ENCODE measurements at places on chromosomes 1 and 21. TPM values are rescaled to one million over a fixed set of nuclear protein-coding genes. Genes with fewer than 3 reads are reported as not detected.

- H3K4me1 ChIP-seq, result peaks cover 8% of the 10 kb centered on the region
- no peaks in the 10 kb centered on the region for H3K27me3 ChIP-seq
Measured at GRCh38 chr21:44088401-44088780, 18.8 kb upstream of the PWP2 start.

The OR2W3 gene
- total RNA-seq, result not detected

DNA sequence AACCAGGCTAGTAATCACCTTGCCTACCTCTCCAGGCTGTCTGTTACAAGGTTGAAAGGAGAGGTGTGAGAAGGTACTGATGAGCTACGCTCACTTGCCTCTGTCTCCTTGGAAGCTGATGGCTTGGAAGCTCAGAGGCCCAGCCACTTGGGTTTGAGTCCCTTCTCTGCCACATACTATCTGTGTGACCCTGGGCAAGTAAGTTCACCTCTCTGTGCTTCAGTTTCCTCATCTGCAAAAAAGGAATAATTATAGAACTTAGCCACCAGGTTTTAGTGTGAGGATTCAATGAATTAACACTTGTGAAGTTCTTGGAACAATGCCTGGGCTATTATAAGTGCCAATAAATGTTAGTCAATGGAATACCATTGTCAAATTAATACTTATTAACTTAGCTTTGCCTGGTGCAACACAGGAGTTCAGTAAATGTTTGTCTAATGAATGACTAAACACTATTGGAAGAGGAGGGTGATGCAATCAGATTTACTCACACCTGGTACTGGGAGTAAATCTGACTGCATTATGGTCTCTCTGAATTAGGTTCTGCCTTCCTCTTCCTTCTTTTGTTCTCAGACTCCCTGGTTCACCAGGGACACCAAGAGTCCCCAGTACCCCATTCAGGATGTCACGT lies 55.5 kb downstream of the TRABD2B start:
- peak; percentile 74 for DNase-seq
- no peaks in the 10 kb centered on the region for H3K27me3 ChIP-seq
- no peaks in the 10 kb centered on the region for H3K36me3 ChIP-seq
- H3K27ac ChIP-seq, result no peak overlapping the region
- H3K4me3 ChIP-seq, result no peak overlapping the region
- peaks cover 6% of the 10 kb centered on the region for H3K4me1 ChIP-seq

- H3K27me3 ChIP-seq, result no peaks in the 10 kb centered on the region
- H3K36me3 ChIP-seq, result no peaks in the 10 kb centered on the region
Measured at GRCh38 chr1:82695443-82695842, 894.7 kb downstream of the ADGRL2 start.

The XCL1 gene
- not detected for total RNA-seq

- H3K36me3 ChIP-seq, result no peaks in the 10 kb centered on the region
- no peaks in the 10 kb centered on the region for H3K4me1 ChIP-seq
- peaks cover 26% of the 10 kb centered on the region for H3K27me3 ChIP-seq
- no peak for DNase-seq
Measured at GRCh38 chr1:247442164-247442563, 15.7 kb downstream of the OR2B11 start.

- H3K27ac ChIP-seq, result no peak overlapping the region
- H3K4me1 ChIP-seq, result no peaks in the 10 kb centered on the region
- H3K4me3 ChIP-seq, result no peak overlapping the region
- no peak for DNase-seq
- H3K27me3 ChIP-seq, result peaks cover 75% of the 10 kb centered on the region
- no peaks in the 10 kb centered on the region for H3K36me3 ChIP-seq
Measured at GRCh38 chr1:34870395-34870794, 10.8 kb upstream of the SMIM12 start.

The MROH7 gene
- total RNA-seq, result 0.45 TPM

The PRAMEF8 gene
- total RNA-seq, result not detected

DNA sequence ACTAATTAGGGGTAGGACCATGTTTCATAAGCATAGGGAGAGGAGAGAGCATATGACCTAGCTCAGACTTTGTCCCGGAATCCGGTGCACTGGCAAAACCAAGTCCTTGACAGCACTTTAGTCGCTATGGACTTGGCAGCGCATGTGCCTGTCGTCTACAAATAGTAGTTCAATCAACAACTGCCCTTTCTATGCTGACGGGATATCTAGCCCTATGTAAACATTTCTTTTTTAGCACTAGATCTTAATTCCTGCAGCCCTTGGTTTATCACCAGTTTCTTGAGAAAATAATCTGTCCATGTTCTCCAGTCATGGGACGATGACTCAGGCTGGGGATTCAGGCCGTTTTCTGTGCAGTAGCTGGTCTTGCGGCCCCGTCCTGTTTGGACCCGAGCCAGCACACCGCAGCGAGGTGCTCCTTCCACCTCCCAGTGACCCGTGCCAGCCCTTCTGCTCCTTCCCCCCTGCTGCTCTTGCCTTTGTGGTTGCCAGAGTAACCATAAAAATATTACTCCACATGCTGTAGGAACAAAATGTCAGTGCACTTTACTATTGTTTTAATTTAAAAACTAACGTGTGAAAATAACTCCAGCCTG lies 8.6 kb upstream of the MT1HL1 start:
- H3K27me3 ChIP-seq, result peaks cover 47% of the 10 kb centered on the region
- no peak overlapping the region for H3K4me3 ChIP-seq
- H3K27ac ChIP-seq, result no peak overlapping the region
- H3K4me1 ChIP-seq, result no peaks in the 10 kb centered on the region

The PALMD gene
- total RNA-seq, result 1.2 TPM

GRCh38 chr21:15141261-15141970 lies 76.6 kb upstream of the NRIP1 start:
- H3K4me1 ChIP-seq, result no peaks in the 10 kb centered on the region
- no peak overlapping the region for H3K27ac ChIP-seq
- no peak overlapping the region for H3K4me3 ChIP-seq

- no peaks in the 10 kb centered on the region for H3K27me3 ChIP-seq
- peak within 1 kb of the TSS; percentile 80 for H3K27ac ChIP-seq
- H3K4me1 ChIP-seq, result peaks cover 22% of the 10 kb centered on the region
- H3K36me3 ChIP-seq, result peaks cover 9% of the 10 kb centered on the region
- no peak for DNase-seq
- H3K4me3 ChIP-seq, result peak within 1 kb of the TSS; percentile 98
Measured at GRCh38 chr1:86914601-86914997, at the start of gene HS2ST1. HS2ST1 (plus strand) TSS chr1:86914635.

The ITLN2 gene
- not detected for total RNA-seq

The SPRR5 gene
- total RNA-seq, result not detected

DNA sequence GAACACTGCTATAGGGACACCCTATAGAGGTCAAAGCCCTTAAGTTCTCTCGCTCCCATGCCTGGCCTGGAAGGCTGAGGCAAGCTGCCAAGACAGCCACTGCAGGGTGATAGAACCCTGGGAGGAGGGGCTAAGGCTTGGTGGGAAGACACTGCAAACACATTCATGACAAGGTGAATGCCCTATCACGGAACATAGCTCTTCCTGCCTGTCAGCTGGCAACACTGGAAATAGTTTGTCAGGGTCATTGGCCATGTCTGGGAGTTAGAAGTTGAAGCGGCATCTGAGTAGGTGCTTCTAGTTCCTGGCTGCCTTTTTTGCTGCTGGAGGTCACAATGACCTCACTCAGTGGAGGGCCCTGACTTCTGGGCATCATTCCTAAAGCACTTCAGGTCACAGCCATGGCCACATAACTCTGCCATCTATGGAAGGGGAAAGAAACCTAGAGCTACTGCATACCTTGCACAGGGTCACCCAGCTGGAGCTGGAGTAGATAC lies 4.2 kb downstream of the FABP3 start:
- no peak for DNase-seq
- H3K4me1 ChIP-seq, result no peaks in the 10 kb centered on the region
- no peak overlapping the region for H3K27ac ChIP-seq
- no peaks in the 10 kb centered on the region for H3K36me3 ChIP-seq
- H3K4me3 ChIP-seq, result no peak overlapping the region
- no peaks in the 10 kb centered on the region for H3K27me3 ChIP-seq

The RGS18 gene
- not detected for total RNA-seq

The ATP6V1G3 gene
- total RNA-seq, result not detected

GRCh38 chr1:203121186-203122015 lies 6.1 kb upstream of the ADORA1 start:
- no peaks in the 10 kb centered on the region for H3K27me3 ChIP-seq
- H3K4me3 ChIP-seq, result no peak overlapping the region
- H3K27ac ChIP-seq, result no peak overlapping the region
- H3K36me3 ChIP-seq, result no peaks in the 10 kb centered on the region
- H3K4me1 ChIP-seq, result peaks cover 7% of the 10 kb centered on the region

- no peaks in the 10 kb centered on the region for H3K36me3 ChIP-seq
- no peak for DNase-seq
- H3K27me3 ChIP-seq, result no peaks in the 10 kb centered on the region
- H3K4me3 ChIP-seq, result no peak overlapping the region
- no peak overlapping the region for H3K27ac ChIP-seq
Measured at GRCh38 chr1:100474834-100475233, 63.1 kb upstream of the GPR88 start.

DNA sequence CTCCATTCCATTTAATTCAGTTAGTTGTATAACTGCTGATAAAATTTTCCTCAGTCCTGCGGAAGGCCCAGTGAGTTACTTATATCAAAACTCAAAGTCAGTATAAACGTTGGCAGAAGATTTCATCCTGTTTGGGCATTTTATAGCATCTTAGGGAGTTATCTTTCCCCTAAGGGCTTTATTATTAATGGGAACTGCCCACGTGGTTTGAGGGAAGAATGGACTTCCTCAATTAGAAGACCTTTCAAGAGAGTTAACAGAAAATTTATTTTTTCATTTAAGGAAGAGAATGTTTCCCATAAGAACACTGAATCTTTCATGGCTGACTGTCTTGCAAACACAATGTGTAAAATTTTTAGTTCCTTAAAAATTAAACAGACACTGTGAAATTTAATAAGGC lies 400.1 kb downstream of the NEGR1 start:
- no peaks in the 10 kb centered on the region for H3K27me3 ChIP-seq
- no peak for DNase-seq
- H3K4me3 ChIP-seq, result no peak overlapping the region
- no peak overlapping the region for H3K27ac ChIP-seq

The FCER1G gene
- 1.3 TPM for total RNA-seq

The ZNF678 gene
- 4.1 TPM for total RNA-seq

DNA sequence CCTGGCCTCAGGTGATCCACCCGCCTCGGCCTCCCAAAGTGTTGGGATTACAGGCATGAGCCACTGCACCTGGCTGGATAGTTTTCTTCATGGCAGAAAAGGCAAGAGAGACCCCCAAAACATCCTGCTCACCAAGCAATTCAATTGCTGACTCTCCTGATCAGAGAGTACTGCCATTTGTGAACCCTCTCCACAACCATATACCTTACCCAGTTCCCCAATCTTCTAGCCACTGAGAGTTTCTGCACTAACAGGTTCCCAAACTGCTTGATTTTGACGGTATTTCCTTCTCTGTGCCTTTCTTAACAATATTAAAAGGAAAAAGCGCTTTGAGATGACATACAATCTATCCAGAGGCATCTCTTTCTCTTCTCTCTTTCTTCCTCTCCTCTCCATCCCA lies 39.9 kb upstream of the MUTYH start:
- H3K4me3 ChIP-seq, result no peak overlapping the region
- H3K4me1 ChIP-seq, result no peaks in the 10 kb centered on the region
- no peaks in the 10 kb centered on the region for H3K36me3 ChIP-seq

- no peaks in the 10 kb centered on the region for H3K27me3 ChIP-seq
- H3K36me3 ChIP-seq, result peaks cover 10% of the 10 kb centered on the region
- DNase-seq, result no peak
- H3K4me1 ChIP-seq, result peaks cover 31% of the 10 kb centered on the region
- no peak overlapping the region for H3K4me3 ChIP-seq
- no peak overlapping the region for H3K27ac ChIP-seq
Measured at GRCh38 chr1:85315789-85316188, 39.4 kb upstream of the BCL10 start.

- no peaks in the 10 kb centered on the region for H3K27me3 ChIP-seq
- H3K4me3 ChIP-seq, result no peak overlapping the region
- no peaks in the 10 kb centered on the region for H3K4me1 ChIP-seq
- no peak overlapping the region for H3K27ac ChIP-seq
- no peaks in the 10 kb centered on the region for H3K36me3 ChIP-seq
- DNase-seq, result no peak
Measured at GRCh38 chr1:233587958-233588799, 25.7 kb upstream of the KCNK1 start.

GRCh38 chr1:115323366-115324004 lies 14.6 kb downstream of the NGF start:
- H3K4me1 ChIP-seq, result peaks cover 64% of the 10 kb centered on the region
- no peaks in the 10 kb centered on the region for H3K27me3 ChIP-seq
- no peak overlapping the region for H3K4me3 ChIP-seq
- H3K27ac ChIP-seq, result peak overlapping the region; percentile 69

- no peaks in the 10 kb centered on the region for H3K36me3 ChIP-seq
- peaks cover 5% of the 10 kb centered on the region for H3K4me1 ChIP-seq
- no peak overlapping the region for H3K27ac ChIP-seq
- H3K27me3 ChIP-seq, result no peaks in the 10 kb centered on the region
- no peak for DNase-seq
- H3K4me3 ChIP-seq, result no peak overlapping the region
Measured at GRCh38 chr1:229579059-229579673, 20.7 kb upstream of the ABCB10 start.

The IPP gene
- total RNA-seq, result 25.4 TPM

GRCh38 chr1:167409183-167409582 lies 109.1 kb downstream of the CD247 start:
- H3K27me3 ChIP-seq, result no peaks in the 10 kb centered on the region
- H3K36me3 ChIP-seq, result 0 out of 2 replicates have a peak, but pooled peaks cover 6% of the 10 kb centered on the region
- no peak overlapping the region for H3K4me3 ChIP-seq
- H3K27ac ChIP-seq, result no peak overlapping the region

The WNT4 gene
- 0.83 TPM for total RNA-seq

- no peaks in the 10 kb centered on the region for H3K4me1 ChIP-seq
- no peaks in the 10 kb centered on the region for H3K36me3 ChIP-seq
- H3K4me3 ChIP-seq, result no peak overlapping the region
Measured at GRCh38 chr1:14810595-14811361, 212.3 kb downstream of the KAZN start.

The RHOU gene
- not detected for total RNA-seq

DNA sequence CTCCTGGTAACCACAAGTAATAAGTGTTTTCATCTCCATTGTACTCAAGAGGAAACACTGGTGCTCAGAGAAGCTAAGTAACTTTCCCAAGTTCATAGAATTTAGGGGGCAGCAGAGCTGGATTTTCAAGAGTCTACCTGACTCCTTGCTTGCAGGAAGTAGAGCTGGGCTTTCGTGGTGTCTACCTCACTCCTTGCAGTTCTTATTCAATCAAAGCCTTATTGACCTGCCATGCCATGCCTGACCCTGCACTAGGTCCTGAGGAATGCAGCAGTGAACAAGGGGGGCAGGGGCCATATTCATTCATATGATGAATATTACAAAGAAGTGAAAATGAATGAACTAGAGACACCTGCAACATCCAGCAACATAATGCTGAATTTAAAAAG lies 93.3 kb downstream of the GLIS1 start:
- peaks cover 42% of the 10 kb centered on the region for H3K27me3 ChIP-seq
- H3K27ac ChIP-seq, result no peak overlapping the region
- H3K36me3 ChIP-seq, result no peaks in the 10 kb centered on the region
- DNase-seq, result no peak
- no peak overlapping the region for H3K4me3 ChIP-seq

DNA sequence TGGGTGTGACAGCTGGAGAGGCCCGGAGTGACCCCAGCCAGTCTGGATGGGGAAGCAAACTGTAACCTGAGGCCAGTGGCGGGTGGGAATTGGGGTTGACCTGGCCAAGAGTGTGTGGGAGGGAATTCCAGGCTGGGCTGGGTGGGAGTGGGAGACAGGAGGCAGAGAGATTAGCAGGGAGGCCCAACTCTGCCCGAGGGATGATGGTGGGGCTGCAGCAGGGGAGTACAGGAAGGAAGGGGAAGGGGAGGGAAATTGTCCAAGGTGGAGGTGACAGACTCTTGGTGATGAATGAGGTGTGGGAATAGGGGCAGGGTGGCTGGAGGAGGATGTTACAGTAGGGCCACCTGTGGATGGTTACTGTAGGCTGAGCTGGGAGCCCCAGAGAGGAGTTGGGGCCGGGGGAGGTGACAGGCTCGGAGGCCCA lies 40.4 kb downstream of the HUNK start:
- H3K36me3 ChIP-seq, result no peaks in the 10 kb centered on the region
- DNase-seq, result no peak
- peaks cover 52% of the 10 kb centered on the region for H3K27me3 ChIP-seq
- no peak overlapping the region for H3K27ac ChIP-seq
- H3K4me1 ChIP-seq, result no peaks in the 10 kb centered on the region
- no peak overlapping the region for H3K4me3 ChIP-seq
